Pons (tissue), 1 donor: ENCODE measurements at places on chromosomes 1 and 21.

DNA sequence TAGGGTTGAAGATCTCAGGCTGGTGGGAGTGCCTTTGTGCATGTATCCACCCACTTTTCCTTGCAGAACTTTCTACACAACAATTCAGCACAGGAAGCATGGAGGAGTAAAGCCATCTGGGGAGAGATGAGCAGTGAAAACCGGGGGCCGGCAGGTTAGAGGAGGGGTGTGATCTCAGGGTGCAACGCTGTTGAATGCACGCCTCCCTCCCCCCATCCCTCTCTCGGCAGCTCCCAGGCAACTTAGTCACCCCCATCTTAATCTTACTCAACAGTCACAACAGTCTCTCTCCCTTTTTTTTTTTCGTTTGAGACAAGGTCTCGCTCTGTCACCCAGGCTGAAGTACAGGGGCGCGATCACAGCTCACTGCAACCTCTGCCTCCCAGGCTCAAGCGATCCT lies 16.6 kb upstream of the ABCG1 start:
- no peak for DNase-seq

- no peak for DNase-seq
These were observed 582 bp downstream of the SLC37A1 start for GRCh38 chr21:42513985-42514882.

GRCh38 chr21:34129039-34129891 lies 55.9 kb downstream of the MRPS6 start:
- peak; percentile 60 for DNase-seq

DNA sequence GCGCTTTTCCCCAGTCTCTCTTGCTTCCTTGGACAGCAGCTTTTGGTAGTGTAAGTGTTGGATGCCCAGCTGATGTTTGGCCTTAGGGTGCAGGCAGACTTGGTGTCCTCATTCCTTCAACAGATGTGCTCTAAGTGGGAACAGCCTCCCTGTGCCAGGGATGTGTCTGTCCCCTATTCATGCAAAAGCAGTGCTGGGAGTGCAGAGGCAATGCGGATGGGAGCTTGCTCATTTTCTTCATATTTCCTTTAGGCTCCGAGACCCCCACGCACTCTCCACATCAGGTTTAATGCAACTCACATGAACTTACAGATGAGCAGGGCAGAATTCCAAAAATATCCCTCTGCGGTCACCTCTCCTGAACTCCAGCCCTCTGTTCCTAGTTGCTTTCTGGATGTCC lies 96.1 kb downstream of the IER5 start:
- no peak for DNase-seq

GRCh38 chr1:5451671-5452070 lies 540.6 kb downstream of the NPHP4 start:
- DNase-seq: no peak

- no peak for DNase-seq
These were observed 32.5 kb downstream of the XKR8 start for GRCh38 chr1:27992276-27992675.

- DNase-seq: no peak
These were observed 580.2 kb downstream of the SMYD3 start for GRCh38 chr1:245926888-245927287.

DNA sequence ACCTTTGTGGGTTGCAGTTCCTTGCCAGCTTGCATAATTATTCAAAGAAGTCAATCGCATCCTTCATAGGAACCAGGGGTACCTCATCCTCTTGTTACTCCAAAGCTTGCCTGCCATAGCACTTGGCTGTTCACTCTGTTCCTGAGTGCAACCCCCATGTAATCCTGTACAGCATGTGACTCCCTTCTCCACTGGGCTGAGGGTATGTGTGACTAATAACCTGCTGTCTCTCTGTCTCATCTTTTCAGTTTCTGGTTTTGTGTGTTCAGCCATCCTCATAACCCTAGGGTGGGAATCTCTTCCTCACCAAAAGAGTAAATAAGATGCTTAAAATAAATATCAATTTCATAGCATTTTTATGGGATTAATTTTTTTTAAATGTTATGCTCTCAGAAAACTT lies 351.9 kb downstream of the S1PR1 start:
- DNase-seq: no peak

- no peak for DNase-seq
These were observed 1.1 kb upstream of the SYNC start for GRCh38 chr1:32703479-32704291.

GRCh38 chr1:33387625-33388024 lies 43.3 kb downstream of the PHC2 start:
- no peak for DNase-seq

DNA sequence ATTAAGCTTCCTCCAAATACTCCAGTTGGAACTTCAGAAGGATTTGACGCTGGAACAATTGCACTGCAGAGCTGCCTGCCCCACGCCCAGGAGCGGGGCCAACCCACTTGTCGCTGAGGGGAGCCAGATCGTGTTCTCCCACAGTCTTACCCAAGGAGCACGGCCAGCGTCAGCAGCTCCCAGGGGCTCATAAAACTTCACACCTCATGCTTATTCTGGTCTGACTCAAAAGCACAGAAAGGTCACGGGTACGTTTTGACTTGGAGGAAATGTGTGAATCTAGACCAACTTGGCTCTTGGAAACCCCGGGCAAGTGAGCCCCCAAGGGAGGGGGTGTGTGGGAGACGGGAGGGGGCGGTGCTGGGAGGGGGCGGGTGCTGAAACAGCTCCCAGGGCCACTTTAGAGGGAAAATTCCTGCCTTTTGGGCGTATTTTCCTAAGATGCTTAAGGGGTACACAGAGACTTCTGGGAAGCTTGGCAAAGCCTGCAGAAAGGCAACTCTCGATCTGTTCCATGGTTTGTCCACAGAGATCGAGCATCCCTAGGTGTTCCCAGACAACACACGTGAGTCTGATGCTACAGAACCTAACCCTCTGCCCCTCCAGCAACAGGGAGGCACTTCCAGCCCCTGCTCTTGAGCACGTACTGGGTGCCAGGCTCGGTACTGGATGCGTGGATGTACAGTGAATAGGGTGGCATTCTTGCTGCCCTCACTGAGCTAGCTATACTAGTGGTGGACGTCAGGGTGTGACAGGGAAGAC lies 98.9 kb downstream of the DHRS3 start:
- DNase-seq: no peak

DNA sequence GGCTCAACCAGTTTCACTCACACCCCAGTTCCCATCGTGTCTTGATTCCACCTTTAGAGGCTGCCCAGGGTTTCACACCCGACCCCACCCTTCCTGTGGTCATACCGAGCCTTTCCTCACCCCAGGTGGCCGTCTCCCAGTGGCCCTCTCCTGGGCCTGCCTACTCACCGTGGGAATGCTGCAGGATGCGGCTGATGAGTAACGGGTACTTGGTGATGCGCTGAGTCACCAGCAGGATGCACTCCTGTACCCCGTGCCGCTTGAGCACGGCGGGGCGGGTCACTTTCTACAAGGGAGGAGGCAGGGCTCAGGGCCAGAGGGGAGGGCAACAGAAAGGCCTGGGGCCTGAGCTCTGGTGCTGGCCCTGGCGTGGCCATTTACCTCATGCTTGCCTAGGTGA lies 16.4 kb downstream of the ARHGEF2 start:
- DNase-seq: no peak

DNA sequence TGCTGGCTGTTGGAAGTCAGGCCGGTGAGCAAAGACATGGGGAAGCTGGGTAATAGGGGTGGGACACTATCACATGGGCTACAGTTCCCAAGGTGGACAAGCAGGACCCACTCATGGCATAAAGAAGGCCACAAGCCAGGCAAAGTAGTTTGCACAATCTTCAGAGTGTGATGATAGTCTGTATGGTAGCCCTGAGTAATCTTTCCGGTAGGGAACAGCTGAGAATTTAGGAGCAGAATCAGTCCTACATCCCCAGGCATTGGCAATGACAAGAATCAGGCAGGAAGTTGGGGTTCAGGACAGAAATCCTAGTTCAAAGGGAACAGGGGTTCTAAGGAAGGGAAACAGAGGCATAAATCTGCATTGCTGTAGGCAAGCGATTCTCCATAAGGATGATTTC lies 23.9 kb upstream of the SPATA6 start:
- DNase-seq: no peak

DNA sequence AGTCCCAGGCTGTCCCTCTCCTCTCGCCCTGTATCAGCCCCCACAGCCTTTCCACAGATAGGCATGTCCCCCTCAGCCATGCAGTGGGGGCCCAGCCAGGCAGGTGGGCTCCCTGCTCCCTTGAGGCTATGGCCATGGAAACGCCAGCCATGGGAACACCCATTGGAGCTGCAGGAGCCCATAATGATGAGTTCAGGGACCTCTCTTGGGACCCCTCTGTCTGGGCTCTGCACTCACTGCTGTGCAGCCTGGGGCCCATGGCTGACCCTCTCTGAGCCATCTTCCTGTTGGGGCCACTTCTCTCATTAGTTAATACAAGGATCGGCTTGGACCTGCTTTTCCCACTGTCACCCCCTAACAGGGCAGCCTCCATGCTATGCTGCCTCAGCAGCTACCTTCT lies 33.2 kb downstream of the WNT3A start:
- no peak for DNase-seq

DNA sequence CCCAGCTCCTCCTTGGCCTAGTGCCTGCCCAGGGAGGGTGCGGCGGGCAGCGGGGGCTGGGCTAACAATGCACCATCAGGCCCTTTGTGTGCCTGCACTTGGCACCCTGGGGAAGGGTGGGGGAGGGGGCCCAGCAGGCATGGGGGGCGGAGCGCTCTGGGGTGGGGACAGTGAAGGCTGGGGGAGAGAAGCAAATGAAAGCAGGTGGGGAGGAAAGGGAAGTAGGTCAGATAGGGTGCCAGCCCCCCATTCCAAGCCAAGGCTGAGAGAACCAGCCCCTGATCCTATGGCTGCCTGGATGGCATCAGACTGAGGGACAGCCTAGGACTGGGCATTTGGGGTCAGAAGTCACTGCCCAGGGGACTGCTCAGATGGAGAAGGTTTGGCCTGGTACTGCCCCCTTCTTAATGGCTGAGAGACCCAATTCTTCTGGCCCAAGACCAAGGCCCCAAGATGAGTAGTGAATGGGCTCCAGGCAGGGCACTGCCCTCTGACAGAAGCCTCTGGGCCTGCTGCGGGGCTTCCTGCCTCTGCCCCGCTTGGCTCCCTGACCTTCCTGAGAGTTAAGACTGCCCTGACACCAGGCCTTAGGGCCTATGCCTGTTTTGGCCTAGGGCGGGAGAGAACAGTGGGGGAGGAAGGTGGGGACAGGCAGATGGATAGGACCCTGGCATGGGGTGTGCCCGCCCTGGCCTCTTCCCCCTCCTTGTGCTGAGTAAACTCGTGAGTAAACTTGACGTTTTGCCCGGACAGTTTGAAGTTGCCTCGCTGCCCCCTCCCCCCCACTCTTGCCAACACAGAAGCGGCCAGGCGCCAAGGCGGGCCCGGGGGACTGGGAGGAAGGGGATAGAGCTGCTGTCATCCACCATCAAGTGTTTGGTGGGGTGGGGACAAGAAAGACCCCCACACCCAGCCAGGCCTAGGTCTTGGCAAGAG lies 2.7 kb downstream of the ZBTB7B start:
- DNase-seq: peak; percentile 79

DNA sequence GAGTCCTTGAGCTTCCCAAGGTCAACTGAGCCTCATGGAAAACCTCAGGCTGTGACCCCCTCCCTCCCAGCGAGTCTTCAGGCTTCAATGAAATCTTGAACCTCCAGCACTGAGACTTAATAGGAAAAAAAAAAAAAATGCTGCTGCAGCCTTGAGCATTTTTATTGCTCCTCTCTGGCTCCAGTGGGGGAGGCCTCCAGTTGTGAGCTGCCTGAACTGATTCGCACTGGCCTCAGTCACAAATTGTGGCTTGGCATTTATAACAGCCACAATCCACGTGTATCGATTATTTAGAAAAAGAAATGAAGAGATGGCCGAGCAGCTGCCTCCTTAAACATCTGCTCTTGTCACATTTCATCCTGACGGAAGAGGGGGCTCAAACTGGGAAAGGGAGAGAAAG lies 173.0 kb downstream of the PRDM2 start:
- DNase-seq: no peak

DNA sequence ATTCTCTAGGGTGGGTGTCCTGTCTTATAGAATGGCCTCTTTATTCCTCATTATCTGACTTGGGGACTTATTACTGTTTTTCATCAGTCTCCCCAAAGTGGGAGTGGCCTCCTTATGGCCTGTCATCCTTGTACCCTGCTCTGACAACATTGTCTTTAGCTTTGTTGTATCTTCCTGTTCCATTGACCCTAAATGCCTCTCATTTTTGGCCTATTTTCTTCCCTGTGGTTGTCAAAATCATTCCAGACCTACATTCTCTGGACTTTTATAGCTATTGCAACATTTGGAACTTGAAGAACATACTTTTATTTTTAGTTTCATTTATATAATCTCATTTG lies 9.7 kb downstream of the SFT2D2 start:
- no peak for DNase-seq

GRCh38 chr1:157312082-157312812 lies 174.1 kb upstream of the ETV3 start:
- no peak for DNase-seq

DNA sequence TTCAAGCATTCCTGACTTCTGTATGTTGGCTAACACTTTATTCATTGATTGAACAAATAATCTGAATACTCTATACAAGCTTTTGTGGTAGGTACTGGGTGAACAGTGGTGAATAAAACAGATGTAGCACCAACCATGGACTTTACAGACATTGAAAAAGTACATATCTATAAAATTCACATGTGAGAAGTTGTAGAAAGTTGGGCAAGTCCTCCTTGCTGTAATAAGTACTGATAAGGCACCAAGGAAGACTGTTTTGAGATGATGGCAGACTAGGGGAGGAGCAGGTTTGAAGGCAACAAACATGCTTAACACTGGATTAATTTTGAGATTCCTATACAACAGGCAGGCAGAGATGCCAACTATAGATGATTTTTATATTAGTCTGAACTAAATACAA lies 42.4 kb downstream of the RNF2 start:
- DNase-seq: no peak

DNA sequence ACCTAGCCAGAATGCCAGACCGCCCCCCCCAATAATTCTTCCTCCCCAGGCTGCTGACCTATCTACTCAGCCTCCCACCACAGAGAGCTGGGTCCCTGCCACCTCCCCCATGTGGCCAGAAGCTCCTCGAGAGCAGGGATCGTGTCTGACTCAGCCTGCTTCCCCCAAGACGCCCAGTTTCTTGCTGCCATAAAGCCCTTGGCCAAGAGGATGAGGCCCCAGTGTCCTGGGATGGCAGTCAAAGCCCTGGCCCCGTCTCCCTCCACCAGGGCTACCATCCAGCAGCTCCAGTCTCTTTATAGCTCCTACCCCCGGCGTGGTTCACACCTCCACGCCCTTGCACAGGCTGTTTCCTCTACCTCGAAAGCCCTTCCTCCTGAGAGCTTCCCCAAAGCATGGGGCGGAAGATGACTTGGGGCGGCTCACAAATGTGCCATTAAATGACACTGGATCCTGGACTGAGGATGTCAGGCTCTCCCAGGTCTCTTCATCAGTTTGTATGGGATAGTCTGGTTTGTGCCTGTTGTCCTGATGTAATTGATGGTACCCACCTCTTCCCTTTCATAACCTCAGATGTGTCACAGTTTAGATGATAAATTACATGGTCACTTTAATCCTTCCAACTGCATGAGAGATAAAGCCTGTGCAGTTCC lies 13.2 kb downstream of the ADGRB2 start:
- no peak for DNase-seq

DNA sequence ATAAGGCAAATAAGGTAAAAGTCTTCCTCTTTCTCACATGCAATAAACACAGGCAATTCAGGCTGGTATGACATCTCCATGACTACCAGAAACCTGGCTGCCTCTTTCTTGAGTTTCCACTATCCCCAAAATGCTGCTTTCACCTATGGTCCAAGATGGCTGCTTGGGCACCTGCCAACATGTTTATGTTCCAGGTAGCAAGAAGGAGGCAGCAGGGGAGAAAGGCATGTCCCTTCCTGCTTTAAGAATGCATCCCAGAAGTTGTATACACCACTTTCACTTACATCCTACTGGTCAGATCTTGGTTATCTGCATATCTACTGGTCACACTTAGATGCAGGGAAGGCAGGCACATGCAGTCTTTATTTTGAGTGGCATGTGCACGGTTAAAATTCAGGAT lies 19.4 kb upstream of the ACOT11 start:
- no peak for DNase-seq
